ENCODE measurements at places on chromosomes 13 and 19.

DNA sequence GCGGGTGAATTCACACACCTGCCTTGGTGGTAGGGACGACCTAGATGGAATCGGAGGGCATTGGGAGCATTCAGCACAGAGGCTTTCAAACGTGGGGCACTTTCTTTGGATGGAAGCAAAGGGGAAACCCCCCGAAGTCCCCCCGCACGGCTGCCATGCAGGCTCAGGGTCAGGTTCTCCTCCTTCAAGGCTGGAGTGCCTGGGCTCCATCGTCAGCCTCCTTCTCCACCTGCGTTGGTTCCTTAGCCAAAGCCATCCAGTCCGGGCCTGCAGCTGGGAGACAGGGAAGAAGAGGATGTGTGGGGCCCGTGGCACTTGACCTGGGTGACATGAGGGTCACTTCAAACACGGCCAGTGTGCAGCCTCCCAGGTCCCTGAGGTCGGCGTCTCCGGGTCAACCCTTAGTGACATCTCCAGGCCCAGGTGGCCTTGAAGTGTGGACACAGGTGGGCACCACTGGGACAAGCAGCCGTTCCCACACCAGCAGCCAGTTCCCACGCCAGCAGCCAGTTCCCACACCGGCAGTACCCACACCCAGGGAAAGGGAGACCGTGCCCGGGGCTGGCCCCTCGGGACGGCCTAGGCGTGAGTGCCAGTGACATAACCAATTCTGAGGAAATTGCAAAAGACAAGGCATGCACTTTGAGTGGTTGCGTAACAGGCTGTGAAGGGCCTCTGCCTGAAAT lies 116.0 kb downstream of the SOX1 start:
- DNase-seq: no peak

GRCh38 chr13:75760131-75761021 lies 124.2 kb downstream of the LMO7 start:
- no peak for DNase-seq

- no peak for DNase-seq
These were observed 395.2 kb upstream of the ARGLU1 start for GRCh38 chr13:106963151-106963550.

DNA sequence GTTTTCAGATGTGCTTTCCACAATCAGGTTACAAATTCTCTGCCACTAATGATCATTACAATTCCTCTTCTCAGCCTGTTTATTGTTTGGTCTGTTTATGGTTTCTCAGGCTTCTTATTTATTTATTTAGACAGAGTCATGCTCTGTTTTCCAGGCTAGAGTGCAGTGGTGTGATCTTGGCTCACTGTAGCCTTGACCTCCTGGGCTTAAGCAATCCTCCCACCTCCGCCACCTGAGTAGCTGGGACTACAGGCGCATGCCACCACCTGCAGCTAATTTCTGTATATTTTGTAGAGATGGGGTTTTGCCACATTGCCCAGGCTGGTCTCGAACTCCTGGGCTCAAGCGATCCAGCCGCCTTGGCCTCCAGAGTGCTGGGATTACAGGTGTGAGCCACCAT lies 2.1 kb upstream of the ZSCAN5A start:
- DNase-seq: no peak

GRCh38 chr13:48066310-48066989 lies 28.5 kb downstream of the MED4 start:
- peak; percentile 48 for DNase-seq

DNA sequence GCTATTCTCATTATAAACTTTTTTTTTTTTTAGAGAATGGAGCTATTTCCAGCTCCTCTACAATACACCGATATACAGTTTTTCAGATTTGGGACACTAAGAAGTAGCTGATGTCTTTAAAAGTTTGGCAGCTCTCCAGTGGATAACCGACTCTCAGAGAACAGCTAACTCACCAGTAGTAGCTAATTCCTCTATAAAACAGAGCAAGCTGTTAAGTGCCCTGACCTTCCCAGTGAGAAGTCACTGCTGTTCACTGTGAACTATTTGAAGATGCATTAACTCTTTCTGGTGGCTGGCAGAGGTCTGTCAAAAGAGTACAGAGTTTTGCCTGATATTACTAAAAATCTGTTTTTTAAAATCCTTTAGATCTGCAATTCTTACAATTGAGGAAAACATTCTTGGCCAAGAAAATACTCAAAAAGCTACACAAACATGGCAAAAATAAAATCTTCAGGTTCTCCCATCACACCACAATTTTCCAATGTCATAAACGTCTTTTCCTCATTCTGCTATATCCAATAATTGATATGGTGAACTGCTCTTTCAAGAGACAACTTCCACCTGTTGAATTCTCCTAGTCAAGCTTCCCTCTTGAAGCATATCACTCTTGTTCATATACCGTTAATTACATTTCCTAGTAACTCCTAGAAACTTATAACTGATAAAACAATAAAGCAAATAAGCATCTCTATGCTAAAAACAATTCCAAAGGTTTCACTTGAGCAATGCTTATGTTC lies 44.2 kb downstream of the TBC1D4 start:
- no peak for DNase-seq

DNA sequence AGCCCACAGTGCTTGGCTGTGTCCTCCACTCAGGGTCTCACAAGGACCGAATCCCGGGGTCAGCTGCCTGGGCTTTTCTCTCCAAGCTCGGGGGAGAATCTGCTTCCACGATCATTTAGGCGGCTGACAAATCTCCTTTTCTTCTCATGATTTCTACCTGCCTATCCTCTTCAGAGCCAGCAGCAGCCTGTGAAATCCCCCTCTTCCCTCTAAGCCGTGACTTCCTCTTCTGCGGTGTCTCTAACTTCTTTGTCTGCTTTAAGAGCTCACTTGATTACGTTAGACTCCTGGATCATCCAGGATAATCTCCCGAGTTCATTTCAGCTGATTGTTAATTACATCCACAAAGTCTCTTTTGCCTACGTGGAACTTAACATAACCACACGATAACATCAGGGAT lies 22.5 kb upstream of the ZNF845 start:
- DNase-seq: no peak

GRCh38 chr19:40358773-40359172 lies 10.3 kb downstream of the PLD3 start:
- no peak for DNase-seq

GRCh38 chr13:76398425-76398824 lies 487.8 kb downstream of the KCTD12 start:
- DNase-seq: no peak

DNA sequence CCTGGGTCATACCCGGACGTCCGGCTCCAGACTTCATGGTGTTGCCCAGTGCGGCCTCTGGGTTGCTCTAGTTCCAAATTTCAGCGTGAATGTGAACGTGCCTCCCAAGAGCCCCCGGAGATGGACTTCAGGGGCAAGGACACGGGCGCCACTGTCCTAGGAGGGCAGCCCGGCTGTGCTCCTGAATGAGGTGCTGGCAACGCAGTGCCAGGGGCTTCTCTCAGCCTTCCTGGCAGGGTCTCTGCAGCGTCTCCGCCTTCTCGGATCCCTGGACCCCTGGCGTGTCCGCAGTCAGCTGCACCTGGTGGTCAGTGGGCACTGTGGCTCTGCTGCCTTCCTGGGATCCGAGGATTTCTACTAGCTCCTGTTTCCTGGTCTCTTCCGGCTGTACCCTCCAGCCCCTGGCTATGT lies 101.7 kb upstream of the MCF2L start:
- DNase-seq: no peak

GRCh38 chr19:11324748-11325389 lies 14.6 kb downstream of the RAB3D start:
- no peak for DNase-seq

- DNase-seq: no peak
These were observed 15.8 kb upstream of the SPRYD7 start for GRCh38 chr13:49951754-49952535.

GRCh38 chr19:41401483-41401882 lies 3.9 kb downstream of the BCKDHA start:
- no peak for DNase-seq

GRCh38 chr19:38304866-38305429 lies 897 bp downstream of the C19orf33 start:
- no peak for DNase-seq

DNA sequence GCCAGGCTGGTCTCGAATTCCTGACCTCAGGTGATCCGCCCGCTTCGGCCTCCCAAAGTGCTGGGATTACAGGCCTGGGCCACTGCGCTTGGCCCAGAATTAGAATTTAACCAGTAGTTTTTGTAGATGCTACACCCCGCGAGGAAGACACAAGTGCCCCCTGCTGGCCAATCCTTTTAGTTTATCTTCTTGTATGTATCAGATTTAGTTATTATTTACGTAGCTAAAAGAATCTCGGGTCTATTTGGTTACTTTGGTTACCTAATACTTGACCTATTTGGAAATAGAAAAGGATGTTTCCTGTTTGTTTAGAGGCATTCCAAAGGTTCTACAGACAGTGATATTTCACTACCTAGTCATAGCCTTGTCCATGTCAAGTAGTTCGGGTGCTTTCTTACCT lies 22.0 kb downstream of the MUC16 start:
- DNase-seq: peak; percentile 30

DNA sequence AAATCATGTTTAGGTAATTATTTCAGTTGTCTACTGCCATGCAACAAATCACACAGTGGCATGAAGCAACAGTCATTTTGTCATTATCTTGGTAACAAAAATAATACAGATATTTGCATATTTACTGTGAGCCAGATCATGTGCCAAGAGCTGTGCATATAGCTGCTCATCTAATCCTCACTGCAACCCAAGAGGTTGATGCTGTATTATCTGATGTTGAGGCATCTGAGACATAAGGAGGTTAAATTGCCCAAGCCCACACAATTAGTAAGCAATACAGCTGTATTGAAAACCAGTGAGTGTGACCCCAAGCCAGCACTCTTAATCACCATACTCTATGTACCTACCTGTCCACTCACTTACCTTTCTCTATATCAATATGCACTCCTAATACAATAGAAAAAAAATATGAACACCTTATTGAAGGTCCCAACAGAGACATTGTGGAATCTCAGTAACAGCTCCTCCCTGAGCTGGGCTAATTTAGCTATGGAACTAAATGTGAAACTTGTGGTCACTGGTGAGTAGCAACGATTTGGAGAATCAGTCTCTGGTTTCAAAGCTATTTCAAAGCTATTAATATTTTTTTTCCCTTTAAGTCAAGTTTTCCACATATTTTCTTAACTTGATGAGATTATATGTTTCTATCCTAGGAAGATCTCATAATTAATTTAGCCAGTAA lies 185.2 kb downstream of the KLF12 start:
- DNase-seq: no peak

DNA sequence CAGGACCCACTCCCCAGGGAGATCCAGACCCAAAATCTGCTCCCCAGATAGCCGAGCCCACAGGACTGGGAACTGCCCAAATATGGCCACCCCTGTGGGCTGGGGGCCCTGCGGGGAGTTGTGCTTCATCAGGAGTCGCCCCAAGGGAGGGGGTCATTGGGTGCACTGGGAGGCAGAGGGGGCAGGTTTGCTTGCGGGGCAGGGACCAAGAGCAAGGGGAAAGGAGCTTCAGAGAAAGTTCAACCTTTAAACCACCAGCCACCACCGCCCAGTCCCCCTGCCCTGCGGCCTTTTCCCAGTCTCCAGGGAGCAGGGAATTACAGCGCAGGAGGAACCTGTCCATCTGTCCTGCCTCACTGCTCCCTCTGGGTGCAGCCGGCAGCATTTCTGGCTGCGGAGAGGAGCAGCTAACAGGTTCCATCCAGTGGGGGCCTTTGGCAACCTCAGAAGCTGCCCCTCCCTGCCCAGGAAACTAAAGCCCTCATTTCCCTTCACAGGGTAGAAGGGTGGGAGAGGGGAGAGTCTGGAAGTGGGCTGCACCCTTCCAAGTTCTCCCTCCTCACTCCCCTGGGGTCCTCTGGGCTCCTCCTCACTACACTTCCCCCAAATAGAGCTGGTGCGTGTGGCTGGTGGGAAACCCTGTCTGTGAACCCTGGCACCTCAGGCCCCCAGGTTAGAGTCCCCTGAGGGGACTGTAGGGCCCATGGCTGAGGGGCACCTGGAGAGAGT lies 13.8 kb upstream of the ASF1B start:
- no peak for DNase-seq

GRCh38 chr19:21128901-21129698 lies 12.7 kb upstream of the ZNF431 start:
- no peak for DNase-seq

DNA sequence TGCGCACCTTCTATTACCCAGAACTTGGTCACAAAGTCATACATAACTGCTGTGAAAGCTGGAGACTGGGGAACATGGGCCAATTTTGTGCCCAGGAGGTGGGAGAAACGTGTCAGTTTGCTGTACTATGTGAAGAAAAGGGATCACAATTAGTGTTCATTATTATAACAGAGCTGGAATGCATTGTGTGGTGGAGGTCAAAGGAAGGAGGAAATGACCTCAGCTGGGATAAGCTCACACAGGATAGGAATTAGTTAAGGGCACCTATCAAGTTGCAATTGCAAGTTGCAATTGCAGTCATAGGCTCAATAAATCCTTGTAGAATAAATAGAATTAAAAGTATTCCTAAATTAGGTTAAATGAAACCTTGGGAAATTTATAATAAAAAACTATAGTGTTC lies 103.9 kb upstream of the OBI1 start:
- DNase-seq: no peak

DNA sequence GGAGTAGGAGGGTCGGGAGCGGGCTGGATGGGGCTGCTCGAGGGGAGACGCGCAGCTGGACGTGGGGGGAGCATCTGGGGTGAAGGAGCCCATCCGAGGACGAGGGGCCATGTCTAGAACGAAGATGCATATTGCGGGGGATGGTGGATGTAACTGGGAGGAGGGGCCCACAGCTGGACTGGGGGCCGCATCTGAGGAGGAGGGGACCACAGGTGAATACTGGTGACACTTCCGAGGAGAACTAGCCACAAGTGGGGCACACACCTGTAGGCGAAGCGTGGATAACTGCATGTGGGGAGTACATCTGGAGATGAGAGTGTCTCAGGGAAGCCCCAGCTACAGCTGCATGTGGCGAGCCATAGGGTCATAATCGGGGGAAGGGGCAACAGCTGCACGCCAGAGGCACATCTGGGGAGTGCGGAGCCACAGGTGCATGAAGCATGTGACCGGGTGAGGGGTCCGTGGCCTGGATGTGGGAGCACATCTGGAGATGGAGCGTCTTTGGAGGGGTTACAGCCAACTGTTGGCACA lies 402 bp downstream of the ZSWIM9 start:
- no peak for DNase-seq

DNA sequence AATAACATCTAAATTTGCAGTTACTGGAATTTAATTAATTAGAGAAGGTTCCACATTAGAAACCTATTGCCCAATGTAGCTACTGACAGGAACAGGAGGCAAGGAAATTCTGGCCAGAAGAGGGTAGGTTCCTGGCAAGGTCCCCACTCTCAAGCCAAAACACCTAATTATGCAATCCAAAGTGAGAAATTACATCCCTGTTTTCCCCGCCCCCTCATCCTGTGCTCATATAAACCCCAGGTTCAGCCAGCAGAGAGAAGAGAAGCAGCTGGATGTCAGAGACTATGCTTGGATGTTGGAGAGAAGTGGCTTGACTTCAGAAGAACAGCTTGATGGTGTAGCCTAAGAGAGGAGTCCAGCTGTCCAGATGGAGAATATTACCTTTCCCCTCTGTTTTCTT lies 951.3 kb upstream of the PRR20A start:
- no peak for DNase-seq

All from activated CD4-positive, alpha-beta T cell treated with anti-CD3 and anti-CD28 coated beads, Interleukin-2, Interleukin-6, amounts not matched to agents 100 ng/mL and 50 ng/mL, durations not matched to agents 16 hours and 8 hours (primary cell).